Thymus (tissue), 14 donors: ENCODE measurements at places on chromosomes 6 and 20.

- H3K27ac ChIP-seq = peak within 1 kb of the TSS; percentile 62
- no peaks in the 10 kb centered on the region for H3K27me3 ChIP-seq
- peak within 1 kb of the TSS; percentile 90 for H3K4me3 ChIP-seq
- H3K4me1 ChIP-seq = peaks cover 47% of the 10 kb centered on the region
- no peaks in the 10 kb centered on the region for H3K36me3 ChIP-seq
Observed at GRCh38 chr6:30690403-30691207, at the start of gene NRM. Gene NRM, minus strand, starts transcription at chr6:30690984. Its CDS starts 10 bp downstream, at chr6:30690974.

DNA sequence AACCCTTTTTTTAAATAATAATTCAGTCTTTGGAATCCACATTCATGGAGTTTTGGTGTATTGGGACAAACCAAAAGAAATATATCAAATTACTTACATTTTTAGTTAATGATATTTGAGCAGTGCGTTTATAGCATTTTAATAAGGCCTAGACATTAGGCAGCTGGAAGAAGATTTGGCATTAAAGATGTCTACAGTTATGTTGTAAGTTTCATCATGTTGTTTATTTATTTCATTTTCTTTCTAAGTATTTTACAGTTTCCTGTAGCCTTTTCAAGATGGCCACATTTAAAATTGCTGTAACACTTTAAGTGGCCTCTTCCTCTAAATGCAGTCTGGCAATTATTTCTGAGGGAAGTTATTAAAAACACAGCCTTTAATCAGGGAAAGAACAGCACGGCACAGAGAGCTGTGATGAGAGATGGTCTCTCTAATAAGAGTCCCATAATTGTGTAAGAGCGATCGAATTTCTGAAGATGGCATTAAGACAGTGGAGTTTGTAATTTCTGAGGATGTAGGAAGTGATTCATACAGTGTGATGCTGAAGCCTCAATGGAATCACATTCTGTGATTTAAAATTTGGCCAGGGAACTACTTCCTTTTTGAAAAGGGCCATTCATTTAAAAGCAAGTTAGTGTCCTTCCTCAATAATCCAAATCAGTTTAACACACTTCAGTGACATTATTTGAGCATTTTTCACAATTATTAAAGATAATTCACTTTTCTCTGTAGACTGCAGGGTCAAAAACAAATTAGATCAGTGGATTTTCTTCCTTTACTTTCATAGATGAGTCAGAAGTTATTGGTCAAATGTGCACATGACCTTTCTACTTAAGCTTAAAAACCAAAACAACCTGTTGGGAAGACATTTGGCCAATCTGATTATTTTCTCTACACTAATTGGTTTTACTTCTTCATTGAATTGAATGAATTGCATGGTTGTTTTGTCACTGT lies 52.4 kb upstream of the EDN3 start:
- no peak for DNase-seq
- peaks cover 4% of the 10 kb centered on the region for H3K4me1 ChIP-seq
- no peak overlapping the region for H3K4me3 ChIP-seq
- no peak overlapping the region for H3K27ac ChIP-seq

DNA sequence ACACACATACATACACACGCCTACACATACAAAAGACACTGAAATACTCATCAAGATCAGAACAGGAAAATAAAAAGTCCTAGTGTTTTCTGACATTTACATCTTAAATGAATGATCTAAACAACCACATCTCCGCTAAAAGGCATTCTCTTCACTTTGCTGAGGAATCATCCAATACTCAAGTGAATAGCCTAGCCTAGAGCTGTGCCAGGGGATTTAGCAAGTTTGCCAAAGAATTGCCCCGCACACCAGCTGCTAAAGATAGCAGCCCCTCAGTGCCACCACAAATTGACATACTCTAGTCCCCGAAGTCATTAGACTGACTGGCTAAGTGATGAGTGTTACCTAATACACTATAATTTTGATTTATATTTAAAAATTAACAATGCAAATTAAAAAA lies 246.8 kb upstream of the POU3F2 start:
- H3K4me3 ChIP-seq = no peak overlapping the region
- no peak for DNase-seq
- no peak overlapping the region for H3K27ac ChIP-seq
- no peaks in the 10 kb centered on the region for H3K4me1 ChIP-seq

- DNase-seq = no peak
- no peaks in the 10 kb centered on the region for H3K27me3 ChIP-seq
- no peaks in the 10 kb centered on the region for H3K4me1 ChIP-seq
- H3K36me3 ChIP-seq = no peaks in the 10 kb centered on the region
- H3K4me3 ChIP-seq = no peak overlapping the region
Observed at GRCh38 chr6:47919875-47920274, 138.0 kb downstream of the OPN5 start.

DNA sequence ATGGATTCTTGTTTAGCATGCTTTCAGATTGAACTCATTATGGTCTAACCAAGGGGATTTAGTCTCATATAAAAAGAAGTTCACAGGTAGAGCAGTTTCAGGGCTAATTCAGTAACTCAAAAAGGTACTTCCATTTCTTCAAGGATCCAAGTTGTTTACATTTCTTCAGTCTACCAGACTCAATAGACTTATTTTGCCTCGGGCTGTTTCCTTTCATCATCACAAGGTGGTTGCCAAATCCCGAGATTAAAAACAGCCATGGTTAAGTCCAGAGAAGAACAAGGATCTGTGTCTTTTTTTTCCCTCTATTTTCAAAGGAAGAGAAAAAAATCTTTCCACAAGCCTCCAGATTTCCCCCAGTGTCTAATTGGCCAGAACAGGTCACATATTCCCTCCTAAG lies 69.8 kb upstream of the SNX9 start:
- H3K27me3 ChIP-seq = no peaks in the 10 kb centered on the region
- no peak overlapping the region for H3K27ac ChIP-seq
- H3K4me3 ChIP-seq = no peak overlapping the region
- no peaks in the 10 kb centered on the region for H3K36me3 ChIP-seq
- H3K4me1 ChIP-seq = no peaks in the 10 kb centered on the region
- no peak for DNase-seq

GRCh38 chr6:28789553-28790083 lies 134.2 kb downstream of the TRIM27 start:
- H3K27me3 ChIP-seq = peaks cover 98% of the 10 kb centered on the region
- no peak for DNase-seq

DNA sequence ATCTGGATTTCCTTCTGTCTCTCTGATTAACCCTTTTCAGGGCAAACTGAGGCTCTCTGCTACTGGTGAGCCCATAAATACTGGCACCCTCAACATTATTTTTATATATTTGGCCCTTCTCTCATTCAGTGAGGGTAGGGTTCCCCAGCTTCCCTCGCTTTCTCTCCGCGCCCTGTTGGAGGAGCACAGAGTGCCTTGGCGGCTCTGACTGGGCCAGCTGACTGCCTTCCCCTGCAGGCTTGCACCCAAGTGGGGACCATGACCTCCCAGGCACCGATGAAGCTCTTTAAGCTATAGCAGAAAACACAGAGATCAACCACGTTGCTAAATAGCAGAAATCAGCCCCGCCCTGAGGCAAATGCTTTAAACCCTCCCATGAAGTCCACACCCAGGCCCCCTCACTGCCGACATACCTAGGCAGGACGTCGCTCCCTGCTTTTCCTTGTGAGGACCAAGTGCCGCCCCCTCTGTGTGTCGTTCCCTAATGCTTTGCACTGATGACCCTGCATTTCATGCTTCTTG lies 105.0 kb downstream of the HUS1B start:
- DNase-seq = no peak
- H3K4me1 ChIP-seq = no peaks in the 10 kb centered on the region
- H3K27me3 ChIP-seq = no peaks in the 10 kb centered on the region
- H3K27ac ChIP-seq = no peak overlapping the region

GRCh38 chr6:38236631-38237030 lies 403.1 kb downstream of the BTBD9 start:
- no peak overlapping the region for H3K4me3 ChIP-seq
- H3K27me3 ChIP-seq = no peaks in the 10 kb centered on the region
- no peak for DNase-seq
- no peaks in the 10 kb centered on the region for H3K4me1 ChIP-seq

- H3K4me3 ChIP-seq = no peak overlapping the region
- DNase-seq = no peak
- H3K4me1 ChIP-seq = no peaks in the 10 kb centered on the region
- no peaks in the 10 kb centered on the region for H3K36me3 ChIP-seq
- peaks cover 4% of the 10 kb centered on the region for H3K27me3 ChIP-seq
Observed at GRCh38 chr20:2300420-2300819, 4.6 kb downstream of the TGM3 start.

DNA sequence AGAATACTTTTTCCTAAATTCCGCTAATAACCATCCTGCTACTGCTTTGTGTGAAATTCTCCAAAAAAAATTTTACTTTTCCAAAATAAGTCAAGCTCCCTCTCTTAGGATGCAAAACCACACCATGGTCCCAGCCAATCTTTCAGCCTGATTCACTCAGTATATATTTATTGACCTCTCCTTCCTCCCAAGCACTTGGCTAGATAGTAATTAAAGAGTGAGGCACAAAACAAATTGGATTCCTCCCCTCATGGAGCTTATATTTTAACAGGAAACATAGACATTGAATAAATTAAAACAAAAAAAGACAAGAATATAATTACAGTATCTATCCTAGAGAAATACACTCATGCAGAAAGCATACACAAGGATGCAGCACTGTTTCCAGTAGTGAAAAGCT lies 9.0 kb upstream of the ZNF217 start:
- H3K4me3 ChIP-seq = no peak overlapping the region
- DNase-seq = no peak
- peaks cover 17% of the 10 kb centered on the region for H3K4me1 ChIP-seq
- H3K36me3 ChIP-seq = no peaks in the 10 kb centered on the region
- no peak overlapping the region for H3K27ac ChIP-seq

GRCh38 chr6:4637691-4638433 lies 138.3 kb upstream of the CDYL start:
- H3K4me1 ChIP-seq = no peaks in the 10 kb centered on the region
- no peak overlapping the region for H3K4me3 ChIP-seq
- no peaks in the 10 kb centered on the region for H3K36me3 ChIP-seq
- H3K27ac ChIP-seq = no peak overlapping the region

DNA sequence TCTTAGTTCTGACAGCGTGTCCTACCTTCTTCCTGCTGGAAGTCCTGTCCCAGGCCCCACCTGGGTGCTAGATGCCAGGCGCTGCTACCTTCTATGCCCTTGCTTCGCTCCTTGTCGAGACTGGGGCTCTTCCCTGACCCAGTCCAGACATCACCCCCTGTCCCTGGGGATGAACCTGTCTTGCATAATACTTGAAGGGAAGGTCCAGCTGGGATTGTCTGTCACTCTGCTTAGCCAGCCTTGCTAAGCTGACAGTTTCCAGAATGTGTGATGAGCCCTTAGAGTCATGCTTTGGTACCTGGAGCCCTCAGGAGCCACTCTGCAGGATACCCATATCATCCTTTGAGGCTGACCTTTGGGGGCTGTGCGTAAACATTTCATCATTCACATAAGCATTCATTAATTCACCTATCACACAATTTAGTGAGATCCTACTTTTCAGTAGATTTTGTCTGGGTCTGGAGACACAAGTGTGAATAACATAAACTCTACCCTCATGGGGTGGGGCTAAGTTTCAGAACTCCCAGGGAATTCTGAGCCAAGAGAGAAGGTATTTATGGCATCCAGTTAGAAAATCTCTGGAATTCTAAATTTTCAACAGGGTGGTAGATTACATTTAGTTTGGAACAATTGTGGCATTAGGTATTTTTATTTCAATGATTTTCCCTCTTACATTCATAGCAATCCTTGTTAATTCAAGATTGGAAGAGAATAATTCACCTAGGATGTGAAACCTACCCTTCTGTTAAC lies 151.1 kb upstream of the HDAC2 start:
- H3K27me3 ChIP-seq = no peaks in the 10 kb centered on the region
- no peak for DNase-seq
- no peaks in the 10 kb centered on the region for H3K36me3 ChIP-seq

GRCh38 chr6:38527371-38527770 lies 112.4 kb downstream of the BTBD9 start:
- H3K36me3 ChIP-seq = no peaks in the 10 kb centered on the region
- H3K27ac ChIP-seq = no peak overlapping the region
- no peak for DNase-seq
- H3K4me1 ChIP-seq = no peaks in the 10 kb centered on the region
- H3K4me3 ChIP-seq = no peak overlapping the region

DNA sequence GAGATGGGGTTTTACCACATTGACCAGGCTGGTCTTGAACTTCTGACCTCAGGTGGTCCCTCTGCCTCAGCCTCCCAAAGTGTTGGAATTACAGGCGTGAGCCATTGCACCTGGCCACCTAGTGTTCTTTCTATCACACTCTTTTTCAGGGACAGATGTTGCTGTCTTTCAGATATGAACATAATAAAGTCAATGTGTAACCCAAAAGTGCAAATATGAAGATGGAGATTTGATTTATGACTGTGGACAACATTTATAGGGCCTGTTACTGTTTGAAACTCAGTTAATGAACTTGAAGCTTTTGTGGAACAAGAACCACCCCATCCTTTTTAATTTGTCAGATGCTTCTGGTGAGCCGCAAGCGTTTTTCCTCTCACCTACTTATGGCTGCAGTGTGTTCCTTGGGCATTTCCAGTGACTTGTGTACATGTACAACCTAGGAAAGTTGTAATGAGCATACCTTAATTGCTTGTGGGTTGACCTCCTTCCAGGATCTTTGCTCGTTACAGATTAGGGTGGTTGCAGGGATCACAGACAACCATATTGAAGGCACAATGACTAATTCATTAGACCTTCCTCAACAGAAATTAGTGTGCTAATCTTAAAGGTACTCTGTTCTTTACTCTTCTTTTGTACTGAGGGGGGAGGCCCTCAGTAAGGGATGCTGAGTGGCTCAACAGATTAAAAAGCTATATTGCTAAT lies 6.8 kb downstream of the TBPL1 start:
- no peak overlapping the region for H3K4me3 ChIP-seq
- peaks cover 4% of the 10 kb centered on the region for H3K4me1 ChIP-seq
- H3K36me3 ChIP-seq = no peaks in the 10 kb centered on the region
- H3K27me3 ChIP-seq = no peaks in the 10 kb centered on the region
- no peak for DNase-seq
- no peak overlapping the region for H3K27ac ChIP-seq

DNA sequence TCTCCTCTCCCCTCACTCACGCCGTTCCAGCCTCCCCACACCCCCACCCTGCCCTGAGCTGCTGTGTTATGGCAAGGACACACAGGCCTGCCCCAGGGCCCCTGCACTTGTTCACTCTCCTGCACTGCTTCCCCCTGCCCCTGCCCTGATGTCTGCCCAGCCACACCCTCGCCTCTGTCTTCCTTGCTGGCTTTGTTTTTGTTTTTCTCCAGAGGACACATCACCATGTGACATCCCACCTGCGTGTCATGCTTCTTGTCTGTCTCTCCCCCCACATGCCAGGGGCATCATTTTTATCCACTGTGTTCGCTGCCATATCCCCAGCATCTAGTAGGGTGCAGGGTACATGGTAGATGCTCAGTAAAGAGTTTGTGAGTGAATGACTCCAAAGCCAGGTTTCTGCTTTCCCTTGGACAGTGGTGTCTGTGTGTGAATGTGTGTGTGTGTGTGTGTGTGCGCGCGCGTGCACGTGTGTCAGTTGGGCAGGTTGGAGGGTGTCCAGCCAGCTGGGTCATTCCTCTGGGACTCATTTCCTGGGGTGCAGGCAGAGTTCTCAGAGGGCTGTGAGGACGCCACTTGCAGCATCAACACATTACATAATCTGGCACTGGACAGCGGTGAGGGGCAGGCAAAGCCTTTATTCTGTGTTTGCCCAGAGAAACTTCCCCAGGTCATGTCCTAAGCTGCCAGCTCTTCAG lies 60.6 kb downstream of the STK35 start:
- H3K36me3 ChIP-seq = no peaks in the 10 kb centered on the region
- no peak overlapping the region for H3K4me3 ChIP-seq
- no peak overlapping the region for H3K27ac ChIP-seq
- DNase-seq = no peak
- no peaks in the 10 kb centered on the region for H3K27me3 ChIP-seq

- no peaks in the 10 kb centered on the region for H3K36me3 ChIP-seq
- H3K4me3 ChIP-seq = no peak overlapping the region
- no peak for DNase-seq
- H3K27ac ChIP-seq = no peak overlapping the region
- H3K4me1 ChIP-seq = peaks cover 3% of the 10 kb centered on the region
Observed at GRCh38 chr6:29790626-29791025, 37.0 kb upstream of the HLA-G start.
